Activated CD4-positive, alpha-beta T cell treated with anti-CD3 and anti-CD28 coated beads, Interleukin-2, amount 50 U/mL, for 24 hours (primary cell): ENCODE measurements at places on chromosomes 4 and X.

GRCh38 chrX:86329174-86329573, 180.9 kb downstream of the DACH2 start:
- no peak for DNase-seq

- DNase-seq: no peak
These were observed 36.2 kb downstream of the PAPSS1 start for GRCh38 chr4:107683873-107684272.

DNA sequence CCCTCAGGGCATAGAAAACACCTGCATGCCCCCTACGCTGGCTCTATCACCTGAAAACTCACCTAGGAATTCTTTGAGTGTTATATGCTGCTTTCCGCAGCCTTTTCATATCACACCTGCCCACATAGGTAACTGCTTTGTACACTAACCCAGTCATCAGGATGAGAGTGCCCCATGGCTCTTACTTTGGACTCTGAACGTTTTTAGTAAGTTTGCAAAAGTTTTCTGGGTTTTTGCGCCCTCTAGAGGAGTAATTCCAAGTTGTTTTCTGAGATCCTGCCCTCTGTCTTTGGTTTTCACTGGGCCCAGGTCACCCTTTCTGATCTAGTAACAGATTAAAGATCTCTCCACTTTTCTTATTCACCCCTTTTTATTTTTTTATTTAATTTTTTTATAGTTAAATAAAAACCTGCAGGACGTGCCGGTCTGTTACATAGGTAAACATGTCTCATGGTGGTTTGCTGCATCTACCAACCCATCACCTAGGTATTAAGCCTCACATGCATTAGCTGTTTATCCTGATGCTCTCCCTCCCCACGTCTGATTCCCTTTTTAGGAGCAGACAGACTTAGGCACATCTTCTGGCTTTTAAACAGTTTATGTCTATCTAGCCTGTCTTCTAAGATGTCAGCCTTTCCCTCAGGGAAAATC, 139.2 kb downstream of the NWD2 start:
- no peak for DNase-seq

- no peak for DNase-seq
These were observed 2.6 kb upstream of the KIAA0232 start for GRCh38 chr4:6779667-6780565.

DNA sequence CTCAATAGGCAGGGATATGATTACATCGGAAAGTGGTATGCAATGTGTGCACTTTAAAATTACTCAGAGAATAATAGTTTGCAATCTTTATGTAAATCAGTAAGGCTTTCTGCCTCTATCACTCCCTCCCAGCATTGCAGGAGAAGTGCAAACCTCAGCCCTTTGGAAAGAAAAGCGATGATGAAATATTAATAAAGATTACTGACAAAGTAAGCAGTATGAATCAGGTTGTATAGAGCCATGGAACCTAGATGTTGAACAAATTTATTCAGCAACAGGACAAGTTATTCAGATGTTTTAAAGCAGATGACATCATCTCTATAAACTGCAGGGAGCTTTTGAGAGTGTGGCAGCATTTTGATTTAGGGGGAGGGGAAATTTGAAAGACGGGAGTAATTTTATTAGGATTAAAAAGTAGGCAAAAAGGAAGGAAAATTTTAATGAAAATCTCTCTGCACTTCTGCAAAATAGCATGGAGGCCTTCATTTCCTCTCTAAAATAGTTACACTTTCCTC, 631.7 kb upstream of the GRIA3 start:
- no peak for DNase-seq

GRCh38 chrX:124023838-124024238, 62.3 kb downstream of the STAG2 start:
- no peak for DNase-seq

DNA sequence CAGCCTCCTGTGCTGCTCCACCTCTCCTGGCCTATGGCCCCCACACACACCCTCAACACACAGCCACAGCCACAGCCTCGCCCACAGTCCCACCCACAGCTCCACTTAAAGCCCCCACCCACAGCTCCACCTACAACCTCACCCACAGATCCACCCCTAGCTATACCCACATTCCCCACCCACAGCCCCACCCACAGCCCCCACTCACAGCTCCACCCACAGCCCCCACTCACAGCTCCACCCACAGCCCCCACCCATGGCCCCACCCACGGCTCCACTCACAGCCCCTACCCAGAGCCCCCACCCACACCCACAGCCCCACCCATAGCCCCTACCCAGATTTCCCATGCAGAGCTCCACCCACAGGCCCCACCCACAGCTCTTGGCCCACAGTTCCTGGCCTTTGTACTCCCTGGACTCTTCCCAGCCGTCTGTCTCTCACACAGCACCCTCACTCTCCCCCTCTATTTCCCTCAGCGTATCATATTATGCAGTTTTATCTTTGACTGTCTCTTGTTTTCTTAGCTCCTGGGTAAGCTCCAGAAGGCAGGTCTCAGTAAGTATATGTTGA, 322.5 kb downstream of the EVC2 start:
- DNase-seq: no peak

DNA sequence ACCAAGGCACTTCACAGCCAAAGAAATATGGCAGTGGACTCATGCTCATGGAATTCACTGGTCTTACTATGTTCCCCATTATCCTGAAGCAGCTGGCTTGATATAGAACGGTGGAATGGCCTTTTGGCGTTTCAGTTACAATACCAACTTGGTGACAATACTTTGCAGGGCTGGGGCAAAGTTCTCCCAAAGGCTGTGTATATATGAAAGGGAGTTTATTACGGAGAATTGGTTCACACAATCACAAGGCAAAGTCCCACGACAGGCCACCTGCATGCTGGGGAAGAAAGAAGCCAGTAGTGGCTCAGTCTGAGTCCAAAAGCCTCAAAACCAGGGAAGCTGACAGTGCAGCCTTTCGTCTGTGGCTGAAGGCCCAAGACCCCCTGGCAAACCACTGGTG, 50.8 kb upstream of the SMARCAD1 start:
- DNase-seq: no peak
